ENCODE measurements at places on chromosomes 11 and 22. TPM values are rescaled to one million over a fixed set of nuclear protein-coding genes. Genes with fewer than 3 reads are reported as not detected.

Gene MYBPC3
- not detected for total RNA-seq

Gene TRIM49B
- total RNA-seq = not detected

Gene CDHR5
- total RNA-seq = 30.2 TPM

- H3K27ac ChIP-seq = no peak overlapping the region
- DNase-seq = no peak
- H3K36me3 ChIP-seq = no peaks in the 10 kb centered on the region
- H3K4me1 ChIP-seq = no peaks in the 10 kb centered on the region
- H3K4me3 ChIP-seq = no peak overlapping the region
These were observed 198.9 kb upstream of the ZC3H12C start for GRCh38 chr11:109894242-109894641.

GRCh38 chr11:16178273-16178672 is 178.1 kb downstream of the SOX6 start:
- H3K27ac ChIP-seq = no peak overlapping the region
- no peak overlapping the region for H3K4me3 ChIP-seq

- H3K36me3 ChIP-seq = no peaks in the 10 kb centered on the region
- H3K27ac ChIP-seq = peak overlapping the region; percentile 45
- peaks cover 19% of the 10 kb centered on the region for H3K4me1 ChIP-seq
- DNase-seq = no peak
These were observed 3.5 kb upstream of the TCF20 start for GRCh38 chr22:42273855-42274451.

DNA sequence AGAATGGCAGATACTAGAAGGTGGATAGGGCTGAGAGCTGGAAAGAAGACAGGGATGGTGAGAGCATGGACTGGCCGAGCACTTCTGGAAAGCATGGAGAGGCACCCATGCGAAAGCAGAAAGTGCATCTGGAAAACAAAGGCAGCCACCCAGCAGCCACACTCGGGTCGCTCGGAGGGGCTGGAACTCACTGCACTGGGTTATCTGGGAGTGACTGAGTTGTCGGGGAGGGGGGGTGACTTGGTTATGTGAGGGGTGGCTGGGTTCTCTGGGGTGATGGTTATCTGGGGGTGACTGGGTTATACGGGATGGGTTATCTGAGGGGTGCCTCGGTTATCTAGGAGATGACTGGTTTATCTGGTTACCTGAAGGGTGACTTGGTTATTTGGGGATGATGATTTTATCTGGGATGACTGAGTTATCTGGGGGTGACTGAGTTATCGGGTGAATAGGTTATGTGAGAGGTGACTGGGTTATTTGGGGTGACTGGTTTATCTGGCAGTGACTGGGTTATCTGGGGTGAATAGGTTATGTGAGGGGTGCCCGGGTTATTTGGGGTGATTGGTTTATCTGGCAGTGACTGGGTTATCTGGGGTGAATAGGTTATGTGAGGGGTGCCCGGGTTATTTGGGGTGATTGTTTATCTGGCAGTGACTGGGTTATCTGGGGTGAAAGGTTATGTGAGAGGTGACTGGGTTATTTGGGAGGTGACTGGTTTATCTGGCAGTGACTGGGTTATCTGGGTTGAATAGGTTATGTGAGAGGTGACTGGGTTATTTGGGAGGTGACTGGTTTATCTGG is 2.6 kb upstream of the PANX2 start:
- no peak overlapping the region for H3K4me3 ChIP-seq
- peaks cover 11% of the 10 kb centered on the region for H3K4me1 ChIP-seq
- no peaks in the 10 kb centered on the region for H3K36me3 ChIP-seq
- no peak overlapping the region for H3K27ac ChIP-seq
- no peaks in the 10 kb centered on the region for H3K27me3 ChIP-seq

GRCh38 chr11:97361812-97362378 is 972.1 kb downstream of the JRKL start:
- no peak for DNase-seq
- no peaks in the 10 kb centered on the region for H3K36me3 ChIP-seq
- no peaks in the 10 kb centered on the region for H3K4me1 ChIP-seq
- no peaks in the 10 kb centered on the region for H3K27me3 ChIP-seq

DNA sequence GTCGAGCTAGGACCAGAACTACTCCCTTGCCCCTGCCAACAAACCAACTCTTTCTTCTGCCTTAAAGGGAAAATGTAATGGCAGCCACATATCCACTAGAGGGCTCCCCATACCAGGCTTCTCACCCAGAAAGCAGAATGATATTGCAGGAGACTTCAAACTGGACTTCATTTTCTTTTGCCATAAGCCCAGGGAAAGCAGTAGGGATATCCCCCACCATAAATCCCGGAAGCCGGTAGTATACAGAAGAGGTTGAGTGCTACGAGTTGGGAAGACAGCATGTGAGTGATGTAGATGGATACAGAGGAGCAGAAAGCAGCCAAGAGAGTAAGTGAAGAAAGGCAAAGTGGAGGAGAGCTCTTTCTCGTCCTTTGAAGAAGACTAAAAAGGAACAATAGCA is 12.1 kb downstream of the PLAAT5 start:
- H3K36me3 ChIP-seq = no peaks in the 10 kb centered on the region
- H3K27ac ChIP-seq = no peak overlapping the region
- peak; percentile 80 for DNase-seq
- peaks cover 12% of the 10 kb centered on the region for H3K4me1 ChIP-seq

- no peak overlapping the region for H3K4me3 ChIP-seq
- no peak overlapping the region for H3K27ac ChIP-seq
- DNase-seq = no peak
- H3K27me3 ChIP-seq = no peaks in the 10 kb centered on the region
These were observed 22.3 kb upstream of the GRK3 start for GRCh38 chr22:25542191-25542590.

- no peak overlapping the region for H3K27ac ChIP-seq
- no peaks in the 10 kb centered on the region for H3K4me1 ChIP-seq
- H3K4me3 ChIP-seq = no peak overlapping the region
These were observed 17.5 kb downstream of the GLB1L2 start for GRCh38 chr11:134349109-134349801.

- H3K36me3 ChIP-seq = peaks cover 9% of the 10 kb centered on the region
- H3K4me1 ChIP-seq = peaks cover 13% of the 10 kb centered on the region
- no peak overlapping the region for H3K27ac ChIP-seq
- H3K27me3 ChIP-seq = no peaks in the 10 kb centered on the region
- no peak overlapping the region for H3K4me3 ChIP-seq
These were observed 41.4 kb upstream of the ST14 start for GRCh38 chr11:130118165-130118564.

DNA sequence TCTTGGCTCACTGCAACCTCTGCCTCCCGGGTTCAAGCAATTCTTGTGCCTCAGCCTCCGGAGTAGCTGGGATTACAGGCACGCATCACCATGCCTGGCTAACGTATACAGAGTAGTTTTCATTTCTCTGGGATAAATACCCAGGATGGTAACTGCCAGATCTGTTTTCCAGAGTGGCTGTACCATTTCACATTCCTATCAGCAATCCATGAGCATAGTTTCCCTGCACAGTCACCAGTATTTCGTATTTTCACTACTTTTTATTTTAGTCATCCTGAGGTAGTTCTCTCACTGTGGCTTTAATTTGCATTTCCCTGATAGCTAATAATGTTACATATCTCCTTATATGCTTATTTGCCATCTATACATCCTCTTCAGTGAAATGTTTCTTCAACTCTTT is 11.0 kb upstream of the SCARF2 start:
- H3K4me3 ChIP-seq = no peak overlapping the region
- no peaks in the 10 kb centered on the region for H3K4me1 ChIP-seq
- no peak overlapping the region for H3K27ac ChIP-seq
- no peaks in the 10 kb centered on the region for H3K36me3 ChIP-seq
- DNase-seq = no peak

All from Caco-2 (cell line).